Activated T-cell treated with anti-CD3 and anti-CD28 coated beads, Interleukin-2, amount 50 U/mL, for 48 hours (primary cell): ENCODE measurements at places on chromosomes 7 and 10.

GRCh38 chr7:1225441-1226185, 7.1 kb upstream of the UNCX start:
- DNase-seq, result no peak

DNA sequence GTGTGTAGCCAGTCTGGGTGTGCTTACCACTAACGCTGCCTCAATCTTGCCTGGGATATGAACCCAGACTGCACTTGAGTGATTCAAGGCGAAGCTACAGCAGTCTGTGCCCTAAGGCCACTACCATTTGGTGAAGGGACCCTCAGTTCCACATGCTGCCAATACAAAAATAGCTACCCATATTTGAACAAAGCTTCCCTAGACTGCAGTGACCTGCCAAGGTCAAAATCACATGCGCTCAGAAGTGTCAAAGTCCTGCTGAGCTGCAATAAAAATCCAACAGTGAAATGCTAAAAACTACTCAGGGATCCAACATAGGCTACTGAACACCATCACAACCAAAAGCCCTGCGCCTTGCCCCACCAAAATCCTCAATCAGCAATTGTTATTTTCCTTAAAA, 472.3 kb upstream of the VSTM2A start:
- no peak for DNase-seq

- DNase-seq, result no peak
Observed at GRCh38 chr7:151539088-151539671, 19.5 kb upstream of the RHEB start.

GRCh38 chr7:55776196-55776595, 86.4 kb downstream of the SEPTIN14 start:
- no peak for DNase-seq

- DNase-seq, result no peak
Observed at GRCh38 chr7:44561962-44562621, 11.6 kb downstream of the DDX56 start.

DNA sequence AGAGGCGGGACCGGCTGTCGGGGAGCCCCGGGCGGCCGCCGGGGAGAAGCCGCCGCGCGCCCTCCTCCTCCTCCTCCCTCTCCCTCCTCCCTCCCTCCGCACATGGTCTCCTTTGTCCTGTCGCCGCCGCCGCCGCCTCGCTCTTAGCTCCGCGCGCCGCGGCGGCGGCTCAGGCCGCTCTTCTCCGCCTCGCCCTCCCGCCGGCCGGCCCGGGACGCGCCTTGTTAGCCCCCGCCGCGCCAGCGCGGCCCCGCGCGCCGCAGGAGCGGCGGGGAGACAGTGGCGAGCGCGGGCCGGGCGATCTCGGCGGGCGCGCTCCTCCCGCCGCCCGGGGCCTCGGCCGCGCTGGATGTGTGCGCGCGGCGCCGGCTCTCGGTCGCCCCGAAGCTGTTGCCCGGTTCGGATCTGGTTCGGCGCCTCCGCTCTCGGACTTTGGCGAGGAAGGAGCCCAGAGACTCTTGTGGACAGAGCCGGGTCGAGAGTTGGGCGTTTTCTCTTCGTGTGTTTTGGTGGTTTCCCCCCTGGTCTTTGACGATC, 437.4 kb upstream of the GALNT17 start:
- peak; percentile 43 for DNase-seq

DNA sequence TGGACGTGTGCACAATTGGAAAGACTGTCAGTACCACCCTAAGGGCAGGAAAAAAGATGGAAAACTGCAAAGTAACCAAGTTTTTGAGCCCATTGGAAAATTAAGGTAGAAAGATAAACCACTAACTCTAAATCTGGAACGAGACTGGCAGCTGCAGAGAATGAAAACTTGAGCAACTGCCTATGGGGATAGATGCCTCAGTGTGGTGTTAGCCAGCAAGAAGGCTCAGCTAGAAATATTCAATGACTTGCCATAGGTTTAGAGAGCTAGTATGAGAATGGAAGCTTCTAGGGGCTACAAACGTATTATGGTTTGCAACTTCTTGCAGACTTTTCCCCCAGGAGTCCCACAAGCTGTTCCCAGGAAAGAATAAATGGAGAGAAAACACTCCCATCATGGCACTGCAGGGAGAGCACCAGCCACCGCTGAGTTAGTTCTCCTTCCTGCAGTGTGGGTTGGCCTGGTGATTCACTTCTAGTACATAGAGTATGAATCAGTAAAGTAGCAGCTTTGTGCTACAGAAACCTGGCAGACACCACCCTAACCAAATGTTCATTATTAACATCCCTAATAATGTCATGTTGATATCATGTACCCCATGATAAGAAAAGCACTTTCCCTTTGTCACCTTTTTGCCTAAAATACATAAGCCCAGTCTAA, 372.4 kb upstream of the VWC2 start:
- no peak for DNase-seq

DNA sequence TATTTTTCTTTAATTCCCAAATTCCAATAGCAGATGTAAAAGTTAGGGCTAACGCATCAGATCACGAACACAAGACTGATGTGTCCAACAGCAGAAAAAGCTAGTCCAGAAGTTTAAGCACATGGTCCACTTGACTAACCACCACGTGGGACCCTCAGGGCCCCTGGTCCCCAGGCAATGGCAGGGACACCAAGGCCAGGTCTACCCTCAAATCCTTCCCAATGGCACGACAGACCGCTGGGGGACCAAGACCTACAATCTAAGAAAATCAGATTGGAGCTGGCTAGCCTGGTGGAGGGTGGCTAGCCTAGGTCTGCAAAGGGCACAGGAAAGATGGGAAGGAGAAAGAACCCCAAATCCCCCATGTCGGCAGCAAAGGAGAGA, 1.5 kb downstream of the GIGYF1 start:
- no peak for DNase-seq

DNA sequence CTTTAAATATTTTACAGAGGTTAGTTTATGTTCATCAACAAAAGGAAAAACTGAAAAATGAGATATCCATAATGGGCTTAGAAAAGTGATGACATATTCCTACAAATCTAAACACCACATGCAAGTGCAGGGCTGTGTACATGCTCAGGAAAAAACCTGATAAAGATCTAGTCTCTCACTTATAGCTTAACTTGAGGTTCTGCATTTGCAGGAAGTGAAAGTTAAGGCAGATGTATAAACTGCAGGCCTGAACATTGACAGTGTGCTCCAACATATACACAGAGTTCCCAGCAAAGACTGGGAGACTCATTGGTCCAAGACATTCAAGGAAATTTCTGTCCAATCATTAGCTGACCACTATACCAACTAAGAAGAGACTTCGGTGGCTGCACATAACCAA, 63.8 kb upstream of the RET start:
- no peak for DNase-seq

- DNase-seq, result no peak
Observed at GRCh38 chr10:80501381-80501912, 36.3 kb upstream of the SH2D4B start.

GRCh38 chr10:132788831-132789219, 2.9 kb upstream of the NKX6-2 start:
- no peak for DNase-seq

- DNase-seq, result no peak
Observed at GRCh38 chr10:24438800-24439199, 229.9 kb downstream of the KIAA1217 start.

DNA sequence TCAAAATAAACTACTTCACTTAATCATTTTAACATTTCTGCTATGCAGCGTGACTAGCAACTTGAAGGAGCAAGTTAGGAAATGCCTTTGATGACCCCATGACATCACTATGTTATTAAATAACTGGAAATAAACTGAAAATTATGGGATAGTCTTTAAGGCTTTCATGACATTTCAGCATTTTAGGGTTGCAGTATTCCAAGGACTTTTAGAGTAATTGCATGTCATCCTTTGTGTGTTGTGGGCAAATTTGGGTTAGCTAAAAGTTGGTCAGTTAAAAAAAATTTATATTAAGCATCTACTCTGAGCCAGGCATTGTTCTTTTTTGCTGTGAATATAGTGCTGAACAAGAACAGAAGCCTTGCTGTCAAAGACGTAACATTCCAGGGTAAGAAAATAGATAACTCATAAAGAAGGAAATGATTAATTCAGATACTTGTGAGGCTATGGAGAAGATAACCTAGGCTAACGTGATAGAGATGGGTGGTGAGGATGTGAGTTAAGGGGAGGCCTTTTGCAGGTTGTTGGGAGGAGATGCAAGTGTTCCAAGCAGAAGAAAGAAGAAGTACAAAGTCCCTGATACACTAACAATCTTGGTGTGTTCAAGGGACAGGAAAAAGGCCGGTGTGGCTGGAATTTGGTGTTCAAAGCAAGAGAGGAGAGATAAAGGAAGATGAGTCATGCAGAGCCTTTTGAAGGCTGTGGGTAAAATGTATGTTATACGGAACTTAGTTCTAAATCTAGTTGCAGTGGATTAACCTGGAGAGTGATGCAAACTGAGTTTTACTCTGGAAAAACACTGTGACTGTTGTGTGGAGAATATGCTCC, 610.2 kb downstream of the AUTS2 start:
- DNase-seq, result peak; percentile 15
